ENCODE measurements at places on chromosomes 7 and 10. TPM values are rescaled to one million over a fixed set of nuclear protein-coding genes. Genes with fewer than 3 reads are reported as not detected.

The ING3 gene
- polyA plus RNA-seq = 5.2 TPM

- no peak for DNase-seq
Observed at GRCh38 chr10:56258378-56258777, 102.7 kb downstream of the ZWINT start.

DNA sequence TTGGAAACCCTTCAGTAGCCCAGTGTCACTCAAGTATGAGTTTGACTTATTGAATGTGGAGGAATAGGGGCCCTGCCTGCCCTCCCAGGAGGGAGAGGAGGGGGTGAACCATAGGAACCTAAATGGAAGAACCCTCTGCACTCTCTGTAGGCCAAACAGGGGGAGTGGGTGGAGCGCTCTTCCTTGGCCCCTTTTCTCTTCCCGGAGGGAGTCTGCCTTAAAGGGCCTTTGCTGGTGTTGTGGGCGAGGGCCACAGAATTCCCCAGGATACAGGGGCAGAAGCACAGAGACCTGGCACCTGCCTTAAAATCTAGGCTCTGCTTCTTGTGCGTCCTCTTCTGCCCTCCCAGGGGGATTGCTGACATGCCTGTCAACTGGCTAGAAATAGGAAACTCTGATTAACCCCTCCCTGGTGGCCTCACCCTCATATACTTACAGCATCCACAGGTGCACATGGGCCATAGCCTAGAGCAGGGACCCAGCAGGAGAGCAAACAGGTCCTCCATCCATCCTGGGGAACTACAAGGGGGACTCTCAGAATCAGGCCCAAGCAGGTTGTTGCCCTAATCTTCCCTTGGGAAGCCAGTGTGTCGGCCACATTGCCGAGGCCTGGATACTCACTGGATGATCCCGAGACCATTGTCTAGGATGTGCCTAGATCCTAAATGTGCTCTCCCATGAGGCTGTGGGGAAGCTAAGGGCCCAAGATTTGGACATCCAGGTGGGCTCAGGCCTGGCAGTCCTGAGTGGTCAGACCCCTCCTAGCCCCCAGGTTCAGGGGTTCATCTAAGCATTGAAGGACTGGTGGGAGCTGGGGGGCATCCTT is 3.4 kb downstream of the TRIM8 start:
- no peak for DNase-seq

DNA sequence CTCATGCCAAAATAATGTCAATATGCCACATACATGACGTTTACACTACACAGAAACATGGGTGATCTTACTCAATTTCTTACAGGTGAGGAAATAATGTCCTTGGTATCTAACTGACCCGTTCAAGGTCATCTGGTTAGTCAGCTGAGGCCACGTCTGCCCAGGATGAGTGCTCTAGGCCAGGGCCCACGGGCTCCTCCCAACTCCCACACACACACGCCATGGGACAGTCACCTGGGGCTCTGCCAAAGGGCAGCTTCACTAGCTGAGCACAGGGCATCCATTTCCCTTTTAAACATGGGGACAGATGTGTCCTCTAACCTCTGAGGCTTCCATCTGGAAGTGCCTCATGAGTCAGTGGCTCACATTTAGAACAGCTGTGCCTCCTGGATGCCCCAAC is 123.9 kb downstream of the TNS3 start:
- no peak for DNase-seq

DNA sequence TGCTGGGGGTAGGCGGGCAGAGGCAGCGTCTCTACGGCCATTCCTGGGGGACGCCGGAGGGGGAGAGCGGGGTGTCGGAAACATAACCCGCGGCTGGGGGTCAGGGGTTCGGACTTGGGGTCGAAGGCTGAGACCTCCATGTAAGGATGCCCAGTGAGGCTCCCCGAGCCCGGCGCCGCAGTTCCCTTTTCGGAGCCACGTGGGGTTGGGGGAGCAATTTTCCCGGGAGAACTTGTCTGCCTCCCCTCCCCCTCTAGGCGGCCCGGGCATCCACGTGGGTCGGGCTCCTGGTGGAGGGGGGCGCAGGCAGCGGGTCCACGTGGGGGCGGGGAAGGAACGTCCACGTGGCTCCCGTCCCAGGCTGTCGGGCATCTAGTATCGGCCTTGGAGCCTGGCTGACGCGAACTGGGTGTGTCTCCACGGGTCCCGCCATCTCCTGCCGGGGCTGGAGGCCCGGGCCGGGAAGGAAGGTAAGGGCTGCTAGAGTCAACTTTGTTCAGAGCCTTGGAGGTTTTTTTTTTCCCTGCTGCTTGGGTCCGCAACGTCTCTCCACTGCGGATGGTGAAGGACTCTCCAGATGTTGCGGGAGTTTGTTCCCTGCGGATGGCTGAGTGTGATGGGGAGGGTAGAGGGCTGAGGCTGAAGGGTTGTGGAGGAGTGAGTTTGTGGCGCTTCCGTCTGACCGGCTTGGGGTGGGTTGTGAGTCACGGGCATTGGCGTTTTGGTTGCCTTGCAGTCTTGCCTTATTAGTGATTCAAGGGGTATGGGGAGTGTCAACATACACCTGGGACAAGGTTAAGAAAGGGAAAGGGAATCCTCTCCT is 744 bp downstream of the PPRC1 start:
- DNase-seq = peak; percentile 92

- DNase-seq = no peak
Observed at GRCh38 chr7:8119262-8119661, 142.7 kb downstream of the ICA1 start.

The STRIP2 gene
- polyA plus RNA-seq = 9.0 TPM

GRCh38 chr10:34413756-34414587 is 401.1 kb downstream of the PARD3 start:
- DNase-seq = no peak

GRCh38 chr7:145909991-145910513 is 206.5 kb upstream of the CNTNAP2 start:
- DNase-seq = no peak

GRCh38 chr7:146423446-146423845 is 306.8 kb downstream of the CNTNAP2 start:
- DNase-seq = no peak
